ENCODE measurements at places on chromosomes 1 and 21.

GRCh38 chr21:44503901-44504399, 36.0 kb downstream of the KRTAP10-1 start:
- no peak for DNase-seq

DNA sequence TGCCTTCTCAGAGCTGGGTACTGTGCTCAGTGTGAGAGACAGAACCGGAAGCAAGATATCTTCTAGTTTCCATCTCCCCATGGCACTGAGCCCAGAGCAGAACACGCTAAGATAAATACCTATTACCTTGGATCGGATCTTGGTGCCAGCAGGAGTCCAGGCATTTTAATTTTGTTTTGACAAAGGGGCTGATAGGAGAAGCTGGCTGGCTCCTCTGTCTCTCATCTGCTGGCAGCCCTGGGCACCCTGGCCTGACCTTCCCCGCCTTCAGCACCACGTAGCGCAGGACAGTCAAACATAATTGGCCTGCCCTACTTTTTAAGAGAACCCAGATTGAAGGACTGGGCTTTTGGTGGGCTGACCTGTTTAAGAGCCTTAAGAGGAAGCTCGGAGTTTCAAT, 160.7 kb upstream of the KLHDC7A start:
- DNase-seq: no peak

DNA sequence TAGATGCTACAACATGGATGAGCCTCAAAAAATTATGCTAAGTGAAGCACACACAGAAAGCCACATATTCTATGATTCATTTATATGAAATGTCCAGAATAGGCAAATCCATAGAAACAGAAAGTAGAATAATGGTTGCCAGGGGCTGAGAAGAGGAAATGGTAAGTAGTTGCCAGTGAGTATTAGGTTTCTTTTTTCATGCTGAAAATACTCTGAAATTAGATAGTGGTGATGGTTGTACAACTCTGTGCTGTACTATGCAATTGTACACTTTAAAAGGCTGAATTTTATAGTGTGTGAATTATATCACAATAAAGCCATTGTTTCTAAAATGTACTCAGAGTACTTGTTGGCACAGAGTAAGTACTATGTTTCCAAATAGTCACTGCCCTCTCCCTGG, 15.5 kb upstream of the GFI1 start:
- DNase-seq: no peak

- no peak for DNase-seq
Observed at GRCh38 chr1:153475282-153475681, 14.8 kb upstream of the S100A7 start.

DNA sequence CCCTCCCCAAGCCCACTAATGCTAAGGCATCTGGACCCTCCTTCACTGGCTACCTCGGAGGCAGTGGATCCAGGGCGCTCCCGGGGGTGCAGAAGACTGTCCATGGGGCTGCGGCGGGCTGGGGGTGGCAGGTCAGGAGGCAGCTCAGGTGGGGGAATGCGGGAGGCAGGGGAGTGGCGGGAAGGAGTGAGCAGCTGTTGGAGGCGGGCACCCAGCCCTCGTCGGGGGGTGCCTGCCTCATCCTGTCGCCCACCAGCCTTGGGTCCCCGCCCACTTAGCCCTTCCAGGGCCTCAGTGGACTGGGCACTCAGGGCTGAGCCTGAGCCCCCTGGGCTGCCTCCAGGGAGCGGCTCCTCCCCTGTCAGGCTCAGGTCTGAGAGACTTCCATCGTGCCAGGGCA, 10.7 kb upstream of the GATAD2B start:
- no peak for DNase-seq

- DNase-seq: no peak
Observed at GRCh38 chr1:233735847-233736246, 121.9 kb downstream of the KCNK1 start.
